GDM1 (cell line): ENCODE measurements at places on chromosomes 4 and X.

GRCh38 chrX:74421740-74422352, 553 bp downstream of the SLC16A2 start:
- no peak for DNase-seq

- peak; percentile 0 for DNase-seq
These were observed 23.6 kb upstream of the VAMP7 start for GRCh38 chrX:155857561-155857960.

DNA sequence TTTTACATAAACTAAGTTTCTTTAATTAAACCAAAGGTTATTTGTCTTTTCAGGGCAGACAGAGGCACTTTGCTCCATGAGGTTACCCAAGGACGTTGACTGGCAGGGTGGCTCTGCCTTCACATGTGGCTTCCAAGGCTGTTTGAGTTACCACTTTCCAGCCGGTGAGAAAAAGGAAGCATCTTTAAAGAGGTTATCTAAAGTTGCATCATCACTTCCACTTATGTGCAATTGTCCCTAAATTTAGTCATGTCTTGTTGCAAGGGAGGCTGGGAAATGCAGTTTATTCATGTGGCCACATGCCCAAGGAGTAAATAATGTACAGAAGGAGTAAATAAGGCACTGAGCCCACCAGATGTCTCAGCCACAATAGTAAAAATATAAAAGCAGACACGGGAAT, 29.0 kb upstream of the RAP1GDS1 start:
- peak; percentile 56 for DNase-seq

- no peak for DNase-seq
These were observed 39.2 kb downstream of the MTHFD2L start for GRCh38 chr4:74197080-74197479.

DNA sequence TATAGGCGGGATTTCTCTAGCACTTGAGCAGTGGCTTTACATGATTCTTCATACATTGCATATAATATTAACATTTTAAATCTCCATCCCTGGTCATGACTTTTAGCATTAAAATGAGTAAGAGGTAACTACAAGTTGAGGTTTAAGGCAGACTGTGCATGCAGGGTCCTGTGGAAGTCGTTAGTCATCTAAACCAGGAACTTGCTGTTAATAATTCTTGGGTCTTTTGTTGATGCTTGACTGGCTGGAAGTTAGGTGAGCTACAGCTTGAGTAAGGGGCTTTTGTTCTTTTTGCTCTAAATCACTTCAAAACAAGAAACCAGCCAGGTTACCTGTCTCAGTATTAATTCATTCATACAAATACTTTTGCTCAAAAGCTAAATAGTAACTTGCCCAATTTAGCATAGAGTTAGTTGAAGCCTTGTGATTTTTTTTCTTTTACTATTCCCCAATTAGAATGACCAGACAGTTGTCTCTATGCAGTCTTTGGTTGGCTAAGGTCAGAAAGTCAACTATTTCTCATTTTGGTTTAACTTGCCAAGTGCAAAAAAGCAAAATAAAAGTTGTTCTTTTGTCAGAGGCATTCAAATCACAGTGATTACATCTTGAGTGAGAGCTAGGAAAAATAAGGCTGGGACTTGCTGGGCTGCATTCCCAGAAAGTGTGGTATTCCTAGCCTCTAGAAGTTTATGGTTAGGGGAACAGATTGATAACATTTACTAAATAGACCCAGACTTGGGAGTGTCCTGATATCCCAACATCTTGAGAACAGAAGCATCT, 516.9 kb downstream of the PDHA2 start:
- no peak for DNase-seq
